ENCODE measurements at places on chromosomes 7 and 10.

GRCh38 chr7:141071260-141071854 is 2.5 kb upstream of the TMEM178B start:
- peak; percentile 67 for DNase-seq

DNA sequence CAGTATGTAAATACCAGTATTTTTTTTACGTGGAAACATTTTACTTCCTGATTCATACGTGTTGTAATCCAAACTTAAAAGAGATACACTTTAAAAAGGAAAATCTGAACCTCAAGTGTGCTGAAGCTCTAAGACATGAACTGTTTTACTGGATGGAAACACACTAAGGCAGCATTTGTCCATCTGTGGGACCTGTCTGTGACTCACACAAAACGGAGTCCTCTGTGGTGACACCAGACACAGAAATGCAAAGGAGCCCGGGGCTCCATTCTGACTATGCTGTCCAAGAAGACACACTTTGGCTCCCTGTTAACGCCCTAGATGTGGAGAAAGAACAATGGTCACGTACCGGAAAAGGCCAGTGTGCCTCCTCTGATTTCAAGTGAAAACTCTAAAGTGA is 23.9 kb downstream of the RNF133 start:
- no peak for DNase-seq

GRCh38 chr10:31101123-31101522 is 69.5 kb upstream of the ZNF438 start:
- DNase-seq, result no peak

DNA sequence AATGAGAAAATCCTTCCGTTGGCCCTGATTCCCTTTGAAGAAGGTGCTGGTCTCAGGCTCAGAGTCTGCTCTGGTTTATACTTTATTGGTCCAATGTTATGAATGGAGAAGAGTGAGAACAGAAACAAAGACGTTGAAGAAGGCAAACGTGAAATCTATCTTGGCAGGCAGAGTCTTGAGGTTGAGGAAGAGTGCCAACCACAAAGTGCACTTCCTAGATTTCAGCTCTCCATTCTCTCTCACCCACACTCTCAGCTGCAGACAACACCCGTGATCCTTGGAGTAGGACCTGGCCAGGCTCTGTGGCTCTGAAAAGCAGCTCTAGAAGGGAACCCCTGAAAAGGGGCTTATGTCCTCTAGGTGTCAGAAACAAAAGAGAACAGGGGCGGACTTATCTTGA is 128.9 kb upstream of the PLXNA4 start:
- no peak for DNase-seq

DNA sequence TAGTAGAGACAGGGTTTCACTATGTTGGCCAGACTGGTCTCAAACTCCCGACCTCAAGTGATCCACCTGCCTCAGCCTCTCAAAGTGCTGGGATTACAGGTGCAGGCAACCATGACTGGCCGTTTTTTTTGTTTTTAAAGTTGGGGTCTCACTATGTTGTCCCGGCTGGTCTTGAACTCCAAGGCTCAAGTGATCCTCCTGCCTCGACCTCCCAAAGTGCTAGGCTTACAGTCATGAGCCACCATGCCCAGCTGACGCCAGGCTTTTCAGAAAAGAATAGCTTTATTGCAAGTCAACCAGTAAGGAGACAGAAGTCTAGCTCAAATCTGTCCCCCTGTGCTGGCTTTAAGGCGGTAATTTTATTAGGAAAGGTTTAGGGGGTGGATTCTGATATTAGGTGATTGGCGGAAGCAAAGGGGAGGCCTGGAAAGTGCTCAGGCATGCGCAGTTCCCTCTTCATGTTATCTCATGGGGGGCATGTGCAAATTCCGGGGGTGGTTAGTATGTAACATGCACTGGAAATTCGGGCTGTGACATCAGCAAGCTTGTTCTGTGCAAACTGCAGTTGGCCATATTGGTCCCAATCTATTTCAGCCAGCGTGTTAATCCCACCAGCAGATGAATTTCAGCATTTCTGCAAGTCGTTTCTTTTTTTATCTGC is 42.7 kb downstream of the LIMK1 start:
- DNase-seq, result no peak

GRCh38 chr7:153584132-153584531 is 468.1 kb upstream of the DPP6 start:
- DNase-seq, result no peak

GRCh38 chr7:111108000-111108399 is 17.1 kb downstream of the LRRN3 start:
- no peak for DNase-seq

- DNase-seq, result no peak
These were observed 192.7 kb downstream of the PTPRN2 start for GRCh38 chr7:158394936-158395335.

DNA sequence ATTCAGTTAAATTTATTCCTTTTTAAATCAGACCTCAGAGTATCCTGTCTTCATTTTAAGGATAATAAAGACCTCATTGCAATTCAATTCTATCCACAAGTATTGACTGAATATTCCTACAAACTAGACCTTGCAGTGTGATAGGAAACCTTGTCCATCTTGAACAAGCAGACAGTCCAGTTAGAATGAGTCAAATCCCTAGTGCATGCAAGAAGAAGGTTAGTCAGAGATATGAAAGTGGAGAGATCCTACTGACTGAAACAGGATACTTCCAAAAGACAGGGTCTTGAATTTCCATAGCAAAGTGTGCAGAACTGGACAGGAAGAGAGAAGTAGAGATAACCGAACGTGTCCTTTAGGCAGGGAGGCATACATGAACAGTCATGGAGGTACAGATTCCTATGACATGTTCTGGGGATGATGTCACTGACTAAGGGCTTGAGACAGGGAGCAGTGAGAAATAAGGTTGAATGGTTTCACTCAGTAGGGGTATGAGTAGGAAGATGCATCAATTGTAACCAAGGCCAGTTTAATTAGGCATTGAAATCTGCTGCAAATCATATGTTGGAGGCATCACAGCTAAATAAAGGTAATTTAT is 45.2 kb downstream of the PPP1R3A start:
- no peak for DNase-seq

- DNase-seq, result no peak
These were observed 99.0 kb upstream of the PHF14 start for GRCh38 chr7:10874666-10875065.

Data from hippocampal formation (tissue), 2 donors.